Memory B cell (primary cell): ENCODE measurements at places on chromosomes 7 and 10.

- H3K4me1 ChIP-seq: no peaks in the 10 kb centered on the region
- no peak overlapping the region for H3K27ac ChIP-seq
- DNase-seq: no peak
- H3K36me3 ChIP-seq: no peaks in the 10 kb centered on the region
- no peak overlapping the region for H3K4me3 ChIP-seq
- H3K27me3 ChIP-seq: no peaks in the 10 kb centered on the region
Measured at GRCh38 chr10:91759581-91759986, 38.6 kb upstream of the TNKS2 start.

- H3K27me3 ChIP-seq: peaks cover 11% of the 10 kb centered on the region
- no peak overlapping the region for H3K27ac ChIP-seq
- no peak overlapping the region for H3K4me3 ChIP-seq
- DNase-seq: no peak
Measured at GRCh38 chr7:28542410-28542809, 130.1 kb downstream of the CREB5 start.

DNA sequence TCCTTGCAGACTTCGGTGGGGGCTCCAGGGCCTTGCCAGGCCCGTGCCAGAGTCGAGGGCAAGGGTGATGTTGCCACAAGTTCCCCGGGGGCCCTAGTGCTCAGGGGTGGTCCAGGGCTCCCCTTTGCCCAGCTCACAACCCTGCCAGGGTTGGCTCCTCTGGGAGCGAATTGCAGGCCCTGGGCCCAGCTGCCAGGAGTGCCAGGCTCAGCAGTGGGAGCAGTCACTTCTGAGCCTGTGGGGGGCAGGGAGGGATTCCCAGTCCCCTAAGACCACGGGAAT, 43.8 kb downstream of the TCERG1L start:
- H3K27me3 ChIP-seq: no peaks in the 10 kb centered on the region
- no peaks in the 10 kb centered on the region for H3K36me3 ChIP-seq
- H3K27ac ChIP-seq: no peak overlapping the region
- no peaks in the 10 kb centered on the region for H3K4me1 ChIP-seq
- H3K4me3 ChIP-seq: no peak overlapping the region
- DNase-seq: no peak

DNA sequence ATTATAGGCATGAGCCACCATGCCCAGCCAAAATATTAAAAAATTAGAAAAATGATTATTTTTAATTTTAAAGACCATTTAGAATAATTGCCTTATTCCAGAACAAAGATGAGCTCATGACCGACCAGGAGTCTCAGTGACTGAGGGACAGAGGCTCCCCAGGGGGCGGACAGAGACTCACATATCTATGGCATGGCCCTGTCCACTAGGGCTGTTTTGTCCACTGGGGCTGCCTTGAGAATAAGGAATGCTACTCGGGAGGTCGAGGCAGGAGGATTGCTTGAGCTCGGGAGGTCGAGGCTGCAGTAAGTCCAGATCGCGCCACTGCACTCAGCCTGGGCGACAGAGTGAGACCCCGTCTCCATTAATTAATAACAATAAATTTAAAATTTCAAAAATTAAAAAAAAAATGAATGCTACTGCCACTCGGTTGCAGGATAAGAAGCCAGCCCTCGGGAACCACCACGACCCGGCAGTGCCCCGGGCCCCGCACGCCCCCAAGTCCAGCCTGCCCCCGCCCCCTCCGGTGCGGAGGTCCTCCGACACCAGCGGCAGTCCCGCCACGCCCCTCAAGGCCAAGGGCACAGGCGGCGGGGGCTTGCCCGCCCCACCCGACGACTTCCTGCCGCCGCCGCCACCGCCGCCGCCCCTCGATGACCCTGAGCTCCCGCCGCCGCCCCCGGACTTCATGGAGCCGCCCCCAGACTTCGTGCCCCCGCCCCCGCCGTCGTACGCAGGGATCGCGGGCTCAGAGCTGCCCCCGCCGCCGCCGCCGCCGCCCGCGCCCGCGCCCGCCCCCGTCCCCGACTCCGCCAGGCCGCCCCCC, 128.6 kb downstream of the APBB1IP start:
- H3K4me1 ChIP-seq: peaks cover 2% of the 10 kb centered on the region
- no peaks in the 10 kb centered on the region for H3K27me3 ChIP-seq
- DNase-seq: no peak
- H3K27ac ChIP-seq: no peak overlapping the region

DNA sequence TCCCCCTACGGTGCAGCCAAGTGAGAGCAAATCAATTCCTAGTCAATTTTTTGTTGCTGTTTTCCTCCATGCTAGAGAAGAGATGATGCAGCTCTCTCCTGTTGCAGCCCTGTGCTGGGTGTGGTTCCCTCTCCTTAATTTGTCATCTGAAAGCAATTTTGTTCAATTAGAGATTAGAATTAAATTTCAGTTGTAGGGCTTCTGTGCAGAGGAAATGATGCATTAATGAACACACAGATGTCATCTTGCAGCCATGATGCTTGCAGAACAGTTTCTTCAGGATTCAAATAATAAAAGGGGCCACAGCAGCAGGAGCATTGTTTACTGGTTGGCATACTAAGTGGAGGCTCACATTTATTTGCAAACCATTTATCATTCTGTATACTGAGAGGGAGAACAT, 266.0 kb downstream of the AUTS2 start:
- H3K27ac ChIP-seq: no peak overlapping the region
- H3K36me3 ChIP-seq: peaks cover 2% of the 10 kb centered on the region
- peaks cover 23% of the 10 kb centered on the region for H3K4me1 ChIP-seq
- H3K27me3 ChIP-seq: no peaks in the 10 kb centered on the region
- no peak for DNase-seq
- no peak overlapping the region for H3K4me3 ChIP-seq

- no peak overlapping the region for H3K27ac ChIP-seq
- DNase-seq: no peak
- peaks cover 9% of the 10 kb centered on the region for H3K27me3 ChIP-seq
Measured at GRCh38 chr7:538764-539685, 19.4 kb upstream of the PDGFA start.
